ENCODE measurements at places on chromosomes 3 and 15. TPM values are rescaled to one million over a fixed set of nuclear protein-coding genes. Genes with fewer than 3 reads are reported as not detected.

DNA sequence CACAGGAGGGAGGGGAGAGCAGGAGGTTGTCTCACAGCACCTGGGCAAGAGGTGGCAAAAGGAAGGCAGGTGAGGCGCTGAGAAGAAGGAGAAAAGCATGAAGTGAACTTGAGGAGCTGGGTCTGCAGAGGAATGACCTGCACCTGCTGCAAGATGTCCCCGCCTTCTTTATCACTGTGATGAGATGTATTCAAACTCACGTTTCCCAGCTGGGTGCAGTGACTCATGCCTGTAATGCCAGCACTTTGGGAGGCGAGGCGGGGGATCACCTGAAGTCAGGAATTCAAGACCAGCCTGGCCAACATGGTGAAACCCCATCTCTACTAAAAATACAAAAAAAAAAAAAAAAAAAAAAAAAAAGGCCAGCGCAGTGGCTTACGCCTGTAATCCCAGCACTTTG lies 22.2 kb upstream of the ZNF710 start:
- no peak for DNase-seq

GRCh38 chr15:52879145-52879544 lies 89.0 kb upstream of the ONECUT1 start:
- DNase-seq: no peak

DNA sequence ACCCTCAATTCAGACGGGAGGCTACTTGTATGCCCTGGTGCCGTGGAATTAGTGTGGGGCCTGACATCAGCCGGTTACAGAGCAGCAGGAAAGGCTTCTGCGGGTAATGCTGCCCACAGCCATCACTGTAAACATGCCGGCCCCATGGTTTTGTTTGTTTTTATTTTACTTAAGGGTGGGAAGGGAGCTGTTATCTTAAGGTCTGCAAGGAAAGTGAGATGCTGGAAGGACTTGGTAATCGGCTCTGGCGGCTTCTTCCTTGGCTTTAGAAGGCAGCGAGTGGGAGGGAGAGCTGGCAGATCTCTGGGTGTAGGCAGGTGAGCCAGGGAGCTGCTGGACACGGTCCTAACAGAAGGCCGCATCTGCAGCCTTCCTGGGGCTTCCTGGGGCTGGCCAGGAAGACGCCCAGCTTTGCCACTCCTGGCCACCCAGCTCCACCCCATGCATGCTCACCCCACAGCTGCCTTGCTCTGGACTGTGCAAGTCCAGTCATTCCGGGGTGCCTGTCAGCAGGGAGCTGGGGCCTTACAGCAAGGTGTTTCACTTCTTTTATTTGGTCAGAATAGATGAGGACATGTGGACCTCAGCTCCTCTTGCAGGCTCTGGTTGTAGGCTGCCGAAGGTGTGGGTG lies 54.1 kb upstream of the FURIN start:
- DNase-seq: no peak

- no peak for DNase-seq
Measured at GRCh38 chr3:32257641-32258438, 19.4 kb downstream of the CMTM8 start.

- no peak for DNase-seq
Measured at GRCh38 chr15:43361313-43361903, 9.4 kb downstream of the ZSCAN29 start.

GRCh38 chr3:45506751-45507391 lies 87.7 kb upstream of the LIMD1 start:
- DNase-seq: no peak

GRCh38 chr15:90895571-90896117 lies 7.5 kb upstream of the MAN2A2 start:
- no peak for DNase-seq

GRCh38 chr15:78069052-78069414 lies 8.5 kb downstream of the TBC1D2B start:
- no peak for DNase-seq

- no peak for DNase-seq
Measured at GRCh38 chr3:5233026-5233425, 45.5 kb downstream of the EDEM1 start.

- DNase-seq: no peak
Measured at GRCh38 chr3:69324362-69325025, 61.4 kb downstream of the FRMD4B start.

DNA sequence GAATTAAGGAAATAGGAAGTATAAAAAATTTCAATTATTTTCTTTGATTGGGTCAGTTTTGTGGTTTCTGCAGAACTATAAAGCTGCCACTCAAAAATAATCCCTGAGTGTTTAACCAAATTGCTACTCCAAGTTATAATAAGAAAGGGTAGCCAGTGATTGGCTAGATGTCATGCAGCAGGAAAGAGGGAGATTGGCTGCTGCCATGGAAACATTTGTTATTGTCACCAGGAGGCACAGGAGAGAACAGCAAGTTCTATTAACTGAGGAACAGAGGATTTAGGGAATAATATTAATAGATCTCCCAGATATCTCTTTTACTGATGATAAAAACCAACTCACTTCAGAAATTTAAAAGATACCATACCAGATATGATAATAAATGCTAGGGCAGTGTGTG lies 42.6 kb downstream of the CLDN1 start:
- DNase-seq: no peak

Gene THPO
- total RNA-seq: not detected

Gene P2RY13
- not detected for total RNA-seq

Gene CNTN3
- not detected for total RNA-seq

Gene ENTPD3
- not detected for total RNA-seq

Gene APBA2
- 78.9 TPM for total RNA-seq

Gene OXTR
- total RNA-seq: 0.57 TPM
